ENCODE measurements at places on chromosomes 12 and 14.

DNA sequence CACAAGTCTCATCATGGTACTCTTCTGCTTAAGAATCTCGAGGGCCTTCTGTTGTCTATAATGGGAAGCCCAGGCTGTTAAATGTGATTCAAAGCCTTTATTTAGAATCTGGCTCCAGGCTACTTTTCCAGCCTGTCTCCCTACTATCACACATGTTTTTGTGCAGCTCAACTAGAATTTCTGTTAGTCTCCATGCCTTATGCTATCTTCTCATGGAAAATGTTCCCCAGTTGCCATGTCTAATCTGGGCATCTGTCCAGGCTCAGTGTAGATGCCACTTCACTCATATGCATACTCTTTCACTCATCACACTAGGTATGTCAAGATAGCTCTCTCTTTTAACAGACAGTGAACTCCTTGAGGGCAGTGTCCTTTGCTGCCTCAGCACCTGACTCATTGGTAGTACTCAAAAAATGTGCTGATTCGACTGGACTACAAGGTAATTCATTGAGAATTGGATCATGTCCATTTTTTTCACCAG is 145.3 kb downstream of the TTLL5 start:
- peak; percentile 20 for DNase-seq

- DNase-seq: no peak
These were observed 398.3 kb downstream of the RAD51B start for GRCh38 chr14:68217791-68218340.

DNA sequence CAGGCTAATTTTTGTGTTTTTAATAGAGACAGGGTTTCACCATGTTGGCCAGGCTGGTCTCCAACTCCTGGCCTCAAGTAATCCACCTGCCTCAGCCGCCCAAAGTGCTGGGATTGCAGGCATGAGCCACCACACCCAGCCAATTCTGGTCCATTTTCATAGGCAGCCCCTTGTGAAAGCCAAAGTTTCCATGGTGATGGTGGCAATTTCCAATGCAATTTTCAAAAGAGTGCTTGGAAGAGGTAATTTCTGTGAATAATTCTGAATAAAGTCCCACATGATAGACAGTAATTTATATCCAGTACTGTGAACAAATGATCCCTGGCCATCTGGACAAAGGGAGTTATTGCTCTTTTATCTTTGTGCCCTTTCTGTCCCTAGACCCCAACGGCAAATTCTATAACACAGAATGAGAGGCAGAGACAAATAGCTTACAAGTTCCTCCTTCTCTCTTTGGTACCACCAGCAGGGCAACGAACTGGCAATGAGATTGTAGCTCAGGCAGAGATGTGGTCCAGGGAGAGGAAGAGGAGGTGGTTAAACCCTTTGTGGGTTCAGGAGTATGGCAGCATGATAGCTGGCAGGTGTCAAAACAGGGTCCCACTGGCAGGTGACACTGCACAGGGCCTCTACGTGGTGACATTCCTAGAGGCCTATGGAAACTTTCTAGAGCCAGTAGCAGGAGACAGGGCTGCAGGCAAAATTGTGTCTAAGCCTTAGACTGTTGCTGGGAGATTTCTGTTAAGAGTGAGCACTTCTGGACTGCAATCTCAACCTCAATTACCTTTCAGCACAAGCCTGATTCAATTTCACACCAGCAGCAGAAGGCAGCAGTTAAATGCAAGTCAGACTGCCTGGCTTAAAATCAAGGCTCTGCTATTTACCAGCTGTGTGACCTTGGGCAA is 46.5 kb downstream of the NT5DC3 start:
- DNase-seq: no peak

DNA sequence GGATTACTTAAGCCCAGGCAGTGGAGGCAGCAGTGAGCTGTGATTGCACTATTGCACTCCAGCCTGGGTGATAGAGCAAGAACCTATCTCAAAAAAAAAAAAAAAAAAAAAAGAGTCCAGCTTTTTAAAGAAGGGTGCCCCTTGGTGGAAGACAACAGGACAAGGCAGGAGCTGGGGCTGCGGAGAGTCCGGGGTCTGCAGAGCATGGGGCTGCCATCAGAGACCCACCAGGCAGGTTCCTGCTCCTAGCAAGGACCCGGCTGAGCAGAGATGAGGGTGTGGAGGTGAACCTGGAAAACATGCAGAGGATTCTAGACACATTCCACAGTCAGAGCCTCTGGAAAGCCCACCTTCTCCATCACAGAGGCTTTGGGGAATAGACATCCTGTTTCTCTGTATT is 21.0 kb upstream of the CIPC start:
- no peak for DNase-seq

DNA sequence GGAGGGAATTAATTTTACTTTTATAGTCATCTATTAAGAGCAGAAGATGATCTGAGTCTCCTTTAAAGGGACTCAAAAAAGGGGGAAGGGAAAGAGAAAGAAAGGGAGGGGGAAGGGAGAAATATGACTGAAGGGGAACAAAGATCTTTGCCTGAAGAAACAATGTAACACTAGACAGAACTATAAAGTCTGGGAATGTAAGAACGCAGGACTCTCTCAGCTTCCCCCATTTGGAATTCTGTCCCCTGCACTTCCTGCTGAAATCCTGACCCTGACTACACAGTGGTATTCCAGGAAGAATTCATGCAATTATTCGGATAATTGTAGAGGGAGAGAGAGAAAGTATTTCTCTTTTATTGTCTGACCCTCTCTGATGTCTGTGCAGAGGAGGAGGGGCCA is 8.6 kb upstream of the HOXC11 start:
- no peak for DNase-seq

DNA sequence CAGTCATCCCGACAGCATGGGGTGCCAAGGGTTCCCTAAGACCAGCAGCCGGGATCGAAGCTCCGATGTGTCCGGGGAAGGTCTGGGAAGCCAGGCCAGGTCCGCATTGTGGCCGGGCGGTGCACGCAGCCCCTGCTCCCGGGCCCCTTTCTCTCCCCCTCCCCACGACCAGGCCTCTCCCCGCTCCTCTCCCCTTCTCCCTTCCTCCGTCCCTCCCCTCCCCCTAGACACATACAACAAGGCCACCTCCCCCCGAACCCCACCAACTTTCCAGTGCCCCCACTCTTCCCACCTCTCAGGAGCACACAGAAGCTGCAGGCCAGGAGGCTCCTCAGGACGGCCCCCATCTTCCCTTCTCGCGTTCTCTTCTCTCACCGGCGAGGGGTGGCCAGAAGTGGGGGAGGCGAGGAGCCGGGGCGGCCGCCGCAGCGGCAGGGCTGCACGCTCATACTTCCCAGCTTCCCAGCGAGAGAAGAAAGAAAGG is 413 bp downstream of the LRP6 start:
- DNase-seq: no peak

DNA sequence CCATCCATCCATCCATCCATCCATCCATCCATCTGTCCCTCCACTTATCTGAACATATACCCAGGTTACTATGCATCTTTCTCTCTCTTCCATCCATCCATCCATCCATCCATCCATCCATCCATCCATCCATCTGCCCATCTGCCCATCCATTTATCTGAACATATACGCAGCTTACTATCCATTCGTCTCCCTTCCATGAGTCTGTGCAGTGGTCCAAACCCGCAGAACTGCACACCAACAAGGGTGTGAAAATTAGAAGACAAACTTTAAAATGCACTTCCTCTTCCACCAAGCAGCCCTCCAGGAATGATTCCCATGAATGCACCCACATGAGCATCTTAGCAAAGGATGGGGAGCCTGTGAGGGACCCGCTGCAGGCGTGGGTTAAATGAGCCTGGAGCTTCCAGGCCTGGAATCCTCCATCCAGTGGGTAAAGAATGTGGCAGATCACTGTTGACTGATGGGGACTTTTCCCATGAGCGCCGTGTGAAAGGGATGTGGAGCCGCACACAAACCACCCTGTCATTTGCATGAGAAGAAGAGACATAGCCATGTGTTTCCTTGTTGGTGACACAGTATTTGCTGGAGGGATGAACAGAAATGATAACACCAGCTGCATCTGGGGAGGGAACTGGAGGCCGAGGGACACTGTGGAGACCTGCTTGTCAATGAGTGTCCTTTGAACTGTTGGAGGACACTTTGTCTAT is 376.6 kb downstream of the ADGRD1 start:
- DNase-seq: no peak

Data from NCI-H1694 (cell line).